MV-4-11 (cell line): ENCODE measurements at places on chromosomes 7 and 10.
A peak's percentile ranks its signal among the peaks of the same experiment; 100 is the strongest.

- no peak for DNase-seq
Observed at GRCh38 chr10:122029499-122030199, 40.7 kb downstream of the TACC2 start.

DNA sequence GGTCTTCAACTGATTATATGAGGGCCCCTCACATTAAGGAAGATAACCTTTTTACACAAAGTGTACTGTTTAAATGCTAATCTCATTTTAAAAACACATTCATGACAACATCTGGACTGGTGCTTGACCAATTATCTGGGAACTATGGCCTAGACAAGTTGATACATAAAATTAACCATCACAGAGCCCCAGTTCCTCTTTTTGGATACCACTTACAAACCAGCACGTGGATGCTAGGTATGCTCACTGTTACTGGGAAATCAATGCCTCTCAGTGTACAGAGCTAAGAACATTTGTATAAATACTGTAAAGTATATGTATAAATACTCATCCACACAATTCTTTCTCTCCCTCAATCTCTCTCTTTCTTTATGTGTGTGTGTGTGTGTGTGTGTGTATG lies 1217.8 kb upstream of the LRRTM3 start:
- DNase-seq: no peak

- DNase-seq: no peak
Observed at GRCh38 chr10:48640326-48640725, 35.5 kb upstream of the ARHGAP22 start.

GRCh38 chr7:30845426-30846135 lies 66.1 kb upstream of the AQP1 start:
- no peak for DNase-seq

DNA sequence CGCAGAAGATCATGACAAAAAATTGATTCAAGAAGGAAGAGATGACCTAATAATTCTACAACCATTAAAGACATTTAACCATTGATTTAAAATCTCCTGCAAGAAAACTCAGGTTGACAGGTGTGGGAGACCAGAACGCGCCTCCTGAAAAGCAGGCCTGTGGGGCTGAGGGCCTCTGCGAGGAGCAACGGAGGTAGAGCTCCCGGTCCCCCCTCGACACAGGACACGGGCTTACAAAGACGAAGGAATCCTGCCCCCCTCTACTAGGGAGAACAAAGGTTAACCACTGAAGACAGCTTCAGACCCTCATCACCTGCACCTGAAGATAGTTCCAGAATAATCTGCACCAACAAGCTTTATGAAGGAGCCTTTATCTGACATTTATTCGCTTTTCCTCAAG lies 55.9 kb upstream of the INPP5A start:
- no peak for DNase-seq

DNA sequence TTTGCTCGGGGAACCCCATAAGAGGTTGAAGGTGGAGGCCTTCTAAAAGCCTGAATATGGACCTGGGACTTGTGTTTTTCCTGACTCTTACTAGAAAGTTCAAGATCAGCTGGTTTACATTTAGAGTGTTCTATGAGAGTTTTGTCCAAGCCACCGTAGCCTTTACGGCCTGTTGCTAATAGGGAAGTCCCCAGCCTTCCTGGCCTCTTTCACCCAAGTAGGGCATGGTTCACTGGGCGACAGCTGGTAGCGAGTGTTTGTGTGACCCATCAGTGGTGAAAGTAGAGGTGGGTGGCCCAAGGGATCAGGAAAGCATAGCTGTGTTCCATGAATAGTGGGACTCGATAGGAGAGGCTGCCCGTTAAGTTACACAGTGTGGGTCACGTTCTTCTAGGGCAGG lies 60.1 kb downstream of the RABGEF1 start:
- no peak for DNase-seq

DNA sequence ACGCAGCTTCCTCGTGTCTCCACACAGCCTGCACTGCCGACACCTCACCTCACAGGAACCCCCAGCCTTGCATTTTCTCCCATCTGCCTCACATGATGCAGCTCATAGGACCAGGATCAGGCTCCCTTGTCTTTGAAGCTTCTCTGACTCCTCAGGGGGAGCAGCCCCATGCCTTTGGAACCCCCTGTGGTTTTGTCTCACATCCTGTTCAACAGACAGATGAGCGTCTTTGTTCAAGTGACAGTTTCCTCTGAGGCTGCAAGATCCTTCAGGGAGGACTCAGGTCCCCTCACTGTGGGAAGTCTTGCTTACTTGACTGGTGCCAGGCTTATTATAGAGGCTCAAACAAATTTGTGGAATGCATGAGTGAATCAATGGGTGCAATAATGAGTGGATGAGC lies 667.1 kb downstream of the INHBA start:
- DNase-seq: no peak

DNA sequence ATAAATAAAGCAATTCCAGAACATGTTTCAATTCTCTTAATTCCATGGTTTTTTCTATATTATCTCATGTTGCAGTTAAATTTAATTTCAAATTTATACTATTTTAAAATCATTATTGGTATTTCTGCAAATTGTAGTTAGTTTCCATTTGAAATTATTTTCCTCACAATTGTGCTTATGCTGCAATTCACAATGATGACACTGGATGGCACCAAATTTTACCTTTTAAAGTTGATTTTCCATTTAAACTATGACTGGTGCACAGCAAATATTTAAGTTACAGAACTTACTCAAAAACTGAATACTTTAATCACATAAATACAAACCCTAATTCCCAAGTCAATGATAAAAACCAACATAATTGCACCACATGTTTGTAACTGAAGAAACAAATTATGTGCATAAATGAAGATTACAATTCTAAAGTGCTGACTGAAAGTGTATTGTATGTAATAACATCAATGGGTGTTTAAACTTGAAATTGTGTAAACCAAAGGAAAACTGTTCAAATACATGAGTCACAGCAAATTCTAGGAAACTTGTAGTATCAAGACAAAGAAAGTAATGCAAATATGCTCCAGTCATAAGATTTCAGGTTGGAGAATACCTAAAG lies 75.3 kb upstream of the AASS start:
- no peak for DNase-seq

GRCh38 chr10:46555713-46556514 lies 544 bp downstream of the GPRIN2 start:
- DNase-seq: no peak

- no peak for DNase-seq
Observed at GRCh38 chr10:48227213-48227612, 47.3 kb downstream of the FRMPD2 start.

DNA sequence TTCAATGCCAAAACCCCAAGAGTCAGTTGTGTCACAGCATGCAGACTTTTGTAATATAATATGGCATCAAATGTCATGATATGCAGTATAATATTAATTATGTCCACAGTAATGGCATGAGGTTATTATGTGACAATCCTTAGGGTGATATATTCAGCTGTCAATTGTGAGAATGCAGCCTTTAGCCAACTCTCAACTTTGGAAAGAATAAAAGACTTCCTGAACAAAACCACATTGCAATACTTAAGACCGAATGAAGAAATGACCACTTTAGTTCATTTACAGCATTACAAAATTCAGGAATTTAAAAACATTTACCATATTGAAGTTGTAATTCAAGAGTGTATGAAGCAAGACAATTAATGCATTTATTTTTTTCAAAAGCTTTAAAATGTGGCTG lies 45.4 kb downstream of the CPVL start:
- peak; percentile 48 for DNase-seq

DNA sequence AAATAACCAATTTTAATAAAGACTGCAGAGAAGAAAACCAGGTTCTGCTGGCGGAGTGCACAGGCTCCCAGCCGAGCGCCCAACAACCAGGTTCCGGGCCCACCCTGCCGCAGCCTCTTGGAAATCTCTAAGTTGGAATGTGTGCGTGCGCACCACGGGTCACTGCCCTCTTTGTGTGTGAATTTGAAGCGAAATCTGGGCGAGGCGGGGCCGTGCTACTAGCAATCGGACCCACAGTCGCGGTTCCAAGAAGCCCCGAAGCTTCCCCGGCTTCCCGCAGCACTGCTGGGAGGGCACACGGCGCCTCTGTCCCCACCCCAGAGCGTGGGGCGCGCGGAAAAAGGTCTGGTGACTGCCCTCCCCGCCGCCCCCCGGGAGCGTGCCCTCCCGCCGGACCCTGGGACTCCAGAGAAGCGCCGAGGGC lies 666 bp upstream of the MAP3K8 start:
- DNase-seq: peak; percentile 52

DNA sequence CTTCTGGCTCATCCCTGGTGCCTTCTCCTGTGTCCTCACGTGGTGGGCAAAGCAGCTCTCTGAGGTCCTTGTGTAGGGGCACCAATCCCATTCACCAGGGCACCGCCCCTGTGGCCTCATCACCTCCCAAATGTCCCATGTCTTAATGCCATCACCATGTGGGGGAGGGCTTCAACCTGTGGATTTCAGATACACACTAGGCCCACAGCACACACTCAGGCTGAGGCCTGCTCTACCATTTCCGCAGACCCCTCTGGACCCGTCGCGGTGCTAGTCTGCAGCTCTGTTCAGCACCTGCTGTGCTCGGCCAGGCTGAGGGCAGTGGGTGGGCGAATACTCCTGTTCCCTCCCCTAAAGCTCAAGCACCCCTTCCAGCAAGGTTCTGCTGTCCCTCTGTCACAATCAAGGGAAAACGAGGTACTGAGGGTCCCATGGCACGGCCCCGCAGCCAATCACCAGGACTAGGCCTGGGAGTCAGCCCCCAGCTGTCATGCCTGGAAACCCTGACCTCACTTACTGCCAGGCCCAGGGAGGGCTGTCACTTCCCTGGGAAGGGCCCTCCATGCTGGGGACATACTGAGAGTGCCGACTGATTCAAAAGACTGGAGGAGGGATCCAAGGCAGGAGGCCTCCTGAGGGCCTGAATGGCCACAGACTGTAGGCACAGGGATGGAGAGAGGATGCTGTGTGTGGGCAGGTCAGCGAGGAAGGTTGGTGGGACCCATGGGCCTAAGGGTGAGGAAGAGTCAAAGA lies 123.8 kb upstream of the RET start:
- no peak for DNase-seq

DNA sequence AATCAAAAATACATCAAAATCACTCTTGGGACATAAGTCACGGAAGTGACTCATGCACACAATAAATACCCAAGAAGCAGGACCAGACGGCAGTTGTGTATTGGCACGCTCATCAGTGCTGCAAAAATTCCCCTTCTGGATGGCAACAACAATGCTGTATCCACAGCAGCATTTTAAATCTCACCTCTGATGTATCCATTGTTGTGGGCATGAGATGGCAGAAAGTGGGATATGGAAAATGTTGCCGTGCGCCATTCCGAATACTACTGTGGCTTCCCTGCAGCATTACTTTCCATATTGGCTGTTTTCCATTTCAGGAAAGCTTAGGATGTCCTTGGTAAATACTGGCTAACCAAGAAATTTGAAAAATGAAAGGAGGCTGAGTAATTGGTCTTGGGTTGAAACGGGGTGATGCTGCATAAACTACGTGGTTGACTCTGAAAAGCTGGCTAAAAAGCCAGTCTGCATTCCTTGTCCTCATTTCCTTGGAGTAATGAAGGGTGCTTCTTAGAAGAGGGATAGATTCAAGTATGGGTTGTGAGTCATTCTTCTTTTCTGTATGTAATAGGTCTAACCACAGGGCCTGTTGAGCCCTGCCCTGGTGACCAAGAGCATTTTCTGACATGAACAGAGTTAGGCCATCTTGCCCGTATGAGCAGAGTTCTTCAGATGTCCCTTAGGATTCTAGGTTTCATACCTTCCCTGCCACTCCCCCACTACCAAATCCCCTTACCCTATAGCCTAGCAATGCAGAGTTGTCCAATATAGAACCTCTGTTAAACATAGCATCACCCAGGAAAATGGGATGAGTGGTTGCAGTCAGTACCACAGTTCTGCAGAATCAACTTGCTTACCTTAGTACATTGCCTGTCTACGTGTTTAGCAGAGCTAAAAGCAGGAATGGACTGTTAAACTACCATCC lies 36.3 kb upstream of the TOMM7 start:
- peak; percentile 77 for DNase-seq

GRCh38 chr7:64555046-64555445 lies 7.8 kb downstream of the ZNF680 start:
- DNase-seq: no peak

- no peak for DNase-seq
Observed at GRCh38 chr7:138919216-138919615, 62.0 kb downstream of the KIAA1549 start.

- DNase-seq: no peak
Observed at GRCh38 chr7:33979807-33980355, 74.5 kb downstream of the BMPER start.

DNA sequence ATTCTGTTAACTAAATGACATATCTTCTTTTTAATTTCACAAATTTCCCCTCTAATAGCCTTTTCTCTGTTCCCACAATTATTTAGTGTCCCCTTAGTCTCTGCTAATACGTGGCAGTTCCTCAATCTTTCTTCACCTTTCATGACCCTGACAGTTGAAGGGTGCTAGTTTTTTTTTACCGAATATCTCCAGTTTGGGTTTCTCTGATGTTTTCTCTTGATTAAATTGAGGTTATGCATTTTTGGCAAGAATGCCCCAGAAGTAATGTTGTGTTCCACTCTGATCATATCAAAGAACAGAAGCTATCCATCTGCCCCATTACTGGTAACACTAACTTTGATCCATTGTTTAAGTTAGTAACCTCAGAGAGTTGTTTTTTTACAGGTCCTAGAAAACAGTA lies 133.6 kb upstream of the ASAH2 start:
- no peak for DNase-seq

DNA sequence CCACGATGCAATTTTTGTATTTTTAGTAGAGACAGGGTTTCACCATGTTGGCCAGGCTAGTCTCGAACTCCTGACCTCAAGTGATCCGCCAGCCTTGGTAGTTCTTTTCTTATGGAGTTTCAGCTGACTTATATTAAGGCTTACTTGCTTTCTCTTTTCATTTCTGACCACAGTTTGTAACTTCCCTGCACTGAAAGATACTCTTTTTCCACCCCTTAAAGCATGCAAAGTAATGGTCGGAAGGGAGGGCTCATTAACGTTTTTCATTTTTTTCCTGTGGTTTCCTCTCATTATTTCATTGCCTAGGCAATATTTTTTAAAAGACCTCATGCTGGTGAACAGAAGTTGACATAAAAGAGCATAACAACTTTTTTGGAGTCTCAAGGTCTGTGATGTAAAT lies 27.0 kb downstream of the ADRB1 start:
- DNase-seq: peak; percentile 43

GRCh38 chr7:111282626-111283025 lies 191.7 kb downstream of the LRRN3 start:
- no peak for DNase-seq

- DNase-seq: no peak
Observed at GRCh38 chr7:140229101-140229525, 52.3 kb upstream of the KDM7A start.
